ENCODE measurements at places on chromosomes 12 and 14.

DNA sequence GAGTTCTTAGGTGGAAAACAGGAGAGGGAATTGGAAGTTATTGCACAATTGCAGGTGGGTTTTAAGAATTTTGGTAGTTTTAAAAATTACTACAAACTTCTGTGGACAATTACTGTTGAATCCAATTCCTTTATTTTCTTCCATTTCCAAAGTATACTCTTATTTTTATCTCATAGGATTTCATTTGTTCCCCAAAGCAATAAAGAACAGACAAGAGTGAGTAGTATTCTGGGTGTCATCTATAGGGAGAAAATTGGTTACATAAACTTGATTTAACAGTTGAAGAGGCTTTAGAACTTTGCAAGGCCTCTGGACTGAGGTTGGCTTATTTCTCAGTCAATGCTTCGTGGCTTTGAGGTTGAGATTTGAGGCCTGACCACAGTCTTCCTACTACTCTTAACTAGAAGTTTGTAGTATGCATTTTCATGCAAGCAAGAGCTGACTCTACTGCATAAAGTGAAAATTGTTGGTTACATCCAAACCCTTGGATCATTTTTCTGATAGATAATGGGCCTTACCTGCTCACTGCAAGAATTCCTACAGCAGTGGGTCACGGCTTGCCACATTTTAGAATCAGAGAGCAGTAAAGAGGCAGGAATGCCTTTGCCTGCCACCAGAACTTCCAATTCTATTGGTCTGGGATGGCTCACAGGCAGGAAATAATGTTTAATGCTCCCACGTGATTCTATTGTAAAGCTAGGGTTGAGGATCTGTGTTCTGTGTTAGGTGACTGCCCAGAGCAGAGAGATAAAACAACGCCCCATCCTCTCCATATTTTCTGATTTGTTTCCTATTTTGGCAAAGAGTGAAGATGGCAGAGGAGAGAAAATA, 270.5 kb downstream of the TTC6 start:
- DNase-seq, result no peak

DNA sequence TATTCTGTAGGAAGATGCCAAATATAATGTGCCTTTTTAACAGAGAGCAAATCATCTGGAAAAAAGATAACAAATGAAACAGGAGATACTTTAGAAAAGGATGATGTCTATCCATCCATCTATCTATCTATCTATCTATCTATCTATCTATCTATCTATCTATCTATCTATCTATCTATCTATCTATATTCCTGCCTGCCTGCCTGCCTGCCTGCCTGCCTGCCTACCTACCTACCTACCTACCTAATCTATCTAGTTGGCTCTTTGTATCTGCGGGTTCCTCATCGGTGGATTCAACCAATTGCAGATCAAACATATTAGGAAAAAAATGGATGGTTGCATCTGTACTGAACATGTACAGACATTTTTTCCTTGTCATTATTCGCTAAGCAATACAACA, 11.0 kb downstream of the PTPRB start:
- DNase-seq, result no peak

DNA sequence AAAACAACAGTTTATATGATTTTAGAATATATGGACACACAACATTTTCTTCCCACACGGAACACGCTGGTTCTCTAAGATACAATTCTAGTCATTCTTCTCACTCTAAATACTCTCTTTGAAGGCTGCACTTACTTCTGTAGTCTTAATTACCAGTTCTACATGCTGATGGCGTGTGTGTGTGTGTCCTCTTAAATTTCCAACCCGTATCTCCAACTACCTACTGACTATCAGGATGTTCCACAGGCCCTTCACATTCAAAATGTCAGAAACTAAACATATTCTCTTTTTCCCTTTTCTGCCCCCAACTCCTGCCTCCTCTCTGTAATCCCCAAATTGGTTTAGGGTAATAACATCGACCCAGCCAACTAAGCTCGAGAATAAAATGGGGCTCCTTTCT, 75.2 kb downstream of the DUSP16 start:
- DNase-seq, result no peak

GRCh38 chr12:54306925-54307741, 6.3 kb upstream of the NFE2 start:
- DNase-seq, result no peak

- DNase-seq, result no peak
These were observed 21.9 kb downstream of the FOXN4 start for GRCh38 chr12:109287181-109287580.

- DNase-seq, result no peak
These were observed 67.3 kb downstream of the ZNF664 start for GRCh38 chr12:124040291-124040690.

Measured in activated CD4-positive, alpha-beta T cell treated with anti-CD3 and anti-CD28 coated beads, Interleukin-2, amount 50 U/mL, for 24 hours (primary cell).